Activated CD8-positive, alpha-beta memory T cell treated with anti-CD3 and anti-CD28 coated beads for 24 hours (primary cell): ENCODE measurements at places on chromosomes 7 and 10.
A peak's percentile ranks its signal among the peaks of the same experiment; 100 is the strongest.

DNA sequence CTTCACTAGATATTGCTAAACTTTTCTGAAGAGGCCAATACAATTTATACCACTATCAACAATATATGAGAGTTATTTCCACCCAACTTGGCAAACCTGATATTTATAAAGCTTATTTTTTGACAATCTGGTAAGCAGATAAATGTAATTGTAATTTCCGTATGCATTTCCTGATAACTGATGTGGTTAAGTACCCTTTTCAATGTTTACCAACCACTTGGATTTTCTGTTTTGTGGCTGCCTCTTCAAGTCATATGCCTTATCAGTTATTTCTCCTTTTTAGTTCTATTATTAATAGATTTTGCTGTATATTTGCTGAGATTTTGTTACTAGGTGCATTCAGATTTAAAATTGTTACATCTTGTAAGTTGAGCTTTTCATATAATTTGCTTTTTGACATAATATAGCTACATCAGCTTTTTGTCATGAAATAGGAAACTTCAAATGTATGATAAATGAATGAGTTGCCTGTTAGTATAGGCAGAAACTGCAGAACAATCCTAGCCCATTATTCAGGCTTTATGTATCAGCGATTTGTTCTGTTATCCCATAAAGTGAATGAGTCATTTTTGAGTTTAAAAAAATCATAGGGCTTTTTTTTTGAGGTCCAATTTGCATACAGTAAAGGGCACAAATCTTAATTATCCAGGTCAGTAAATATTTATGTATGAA, 11.5 kb downstream of the SGPL1 start:
- no peak for DNase-seq

- no peak for DNase-seq
These were observed 113.3 kb downstream of the ITGA8 start for GRCh38 chr10:15606377-15606776.

- peak; percentile 81 for DNase-seq
These were observed 11.9 kb downstream of the FLNC start for GRCh38 chr7:128841921-128842673.

DNA sequence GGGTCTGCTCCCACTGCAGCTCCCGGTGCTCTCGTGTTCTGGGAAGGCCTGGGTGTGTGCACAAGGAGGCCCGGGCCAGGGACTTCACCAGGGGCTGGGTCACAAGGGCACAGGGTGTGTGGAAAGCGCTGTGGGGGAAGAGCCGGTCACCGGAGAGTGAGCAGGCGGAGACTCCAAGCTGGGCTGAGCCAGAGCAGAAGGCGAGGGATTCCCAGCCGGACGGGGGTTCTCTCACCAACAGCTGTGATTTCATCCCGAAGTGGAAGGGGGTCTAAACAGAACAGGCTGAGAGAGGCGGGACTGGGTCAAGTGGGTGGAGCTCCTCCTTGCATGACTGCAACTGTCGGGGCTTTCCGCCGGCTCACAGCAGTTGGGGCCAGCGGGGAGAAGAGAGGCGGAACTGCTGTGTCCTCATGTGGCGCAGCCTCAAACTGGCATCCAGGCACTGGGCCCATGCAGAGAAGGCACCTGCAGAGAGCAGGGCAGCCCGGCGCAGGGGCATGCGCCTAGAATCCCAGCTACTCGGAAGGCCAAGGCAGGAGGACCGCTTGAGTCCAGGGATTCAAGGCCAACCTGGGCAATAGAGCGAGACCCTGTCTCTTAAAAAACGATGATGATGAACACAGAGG, 7.6 kb upstream of the ORAI2 start:
- peak; percentile 93 for DNase-seq

DNA sequence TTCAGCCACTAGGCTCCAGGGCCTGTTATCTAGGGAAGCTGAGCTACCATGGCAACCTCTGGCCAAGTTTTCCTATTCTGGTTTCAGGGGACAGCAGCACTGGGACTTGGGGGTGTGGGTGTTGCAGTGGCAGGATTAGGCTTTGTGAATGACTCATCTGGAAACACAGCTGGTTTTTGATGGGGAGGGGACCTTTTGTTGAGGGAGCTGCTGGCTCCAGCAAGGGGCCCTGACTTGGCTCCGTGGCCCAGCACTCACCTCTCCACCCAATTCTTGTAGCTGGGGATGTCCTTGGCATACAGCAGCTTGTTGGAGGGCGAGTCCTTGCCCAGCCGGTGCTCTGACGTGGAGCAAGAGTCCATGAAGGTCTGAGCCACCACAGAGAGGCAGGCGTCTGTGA, 435.9 kb downstream of the PLXNA4 start:
- DNase-seq: no peak
